Activated T-cell treated with anti-CD3 and anti-CD28 coated beads for 48 hours (primary cell): ENCODE measurements at places on chromosomes 3 and 15.

GRCh38 chr15:39888243-39888642 is 31.8 kb downstream of the GPR176 start:
- no peak for DNase-seq

DNA sequence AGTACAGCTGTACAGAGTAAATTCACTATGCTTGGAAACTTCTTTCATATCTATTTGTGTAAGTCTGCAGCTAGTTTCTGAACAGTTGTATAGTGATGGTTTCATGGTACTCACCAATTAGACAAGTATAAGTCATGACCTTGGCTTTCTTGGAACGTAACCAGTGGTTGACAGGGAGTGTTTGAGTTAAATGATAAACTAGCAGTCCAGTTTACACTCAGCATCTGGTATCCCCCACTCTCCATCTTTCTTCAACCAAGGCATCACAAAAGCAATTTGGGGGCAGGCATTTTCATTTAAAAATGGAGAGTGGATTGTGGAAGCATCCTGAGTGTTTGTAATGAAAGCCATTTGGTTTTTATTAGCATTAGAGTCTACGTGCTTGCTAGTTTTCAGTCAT is 26.0 kb downstream of the MME start:
- no peak for DNase-seq

DNA sequence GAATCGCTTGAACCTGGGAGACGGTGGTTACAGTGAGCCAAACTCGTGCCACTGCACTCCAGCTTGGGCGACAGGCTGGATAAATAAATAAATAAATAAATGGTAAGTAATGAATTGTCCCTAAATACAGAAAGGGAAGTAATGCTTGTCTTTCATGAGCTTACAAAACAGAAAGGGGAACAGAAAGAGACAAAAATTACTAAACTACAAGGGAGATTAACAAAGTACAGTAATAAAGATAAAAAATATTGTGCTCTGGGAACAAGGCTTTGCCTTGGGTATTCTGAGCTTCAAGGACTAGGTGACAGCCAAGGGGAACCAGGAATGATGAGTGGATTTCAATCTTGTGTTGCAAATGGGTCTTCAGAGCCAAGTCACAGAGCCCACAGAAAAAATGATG is 9.2 kb upstream of the HLTF start:
- DNase-seq = no peak

- no peak for DNase-seq
Observed at GRCh38 chr3:36943601-36944000, 1.3 kb downstream of the TRANK1 start.

GRCh38 chr3:134955874-134956273 is 160.8 kb downstream of the EPHB1 start:
- no peak for DNase-seq

DNA sequence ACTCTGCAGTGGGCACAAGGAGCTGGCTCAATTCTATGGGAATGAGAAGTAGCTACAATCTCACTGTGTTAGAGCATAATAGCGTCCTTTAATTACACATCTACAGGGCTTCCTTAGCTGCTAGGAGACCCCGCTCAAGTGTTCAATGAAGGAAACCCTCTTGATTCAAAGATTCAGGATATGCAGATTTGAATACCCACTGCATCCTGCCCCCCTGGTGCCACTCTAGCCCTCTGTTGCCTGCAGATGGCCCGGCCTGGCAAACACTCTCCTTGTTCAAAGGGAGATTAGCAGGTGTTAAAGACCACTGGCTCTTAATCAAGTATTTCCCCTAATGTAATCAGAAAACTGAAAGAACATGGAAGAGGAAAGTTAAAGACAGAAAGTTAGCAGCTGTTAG is 356.6 kb downstream of the VGLL3 start:
- DNase-seq = no peak

DNA sequence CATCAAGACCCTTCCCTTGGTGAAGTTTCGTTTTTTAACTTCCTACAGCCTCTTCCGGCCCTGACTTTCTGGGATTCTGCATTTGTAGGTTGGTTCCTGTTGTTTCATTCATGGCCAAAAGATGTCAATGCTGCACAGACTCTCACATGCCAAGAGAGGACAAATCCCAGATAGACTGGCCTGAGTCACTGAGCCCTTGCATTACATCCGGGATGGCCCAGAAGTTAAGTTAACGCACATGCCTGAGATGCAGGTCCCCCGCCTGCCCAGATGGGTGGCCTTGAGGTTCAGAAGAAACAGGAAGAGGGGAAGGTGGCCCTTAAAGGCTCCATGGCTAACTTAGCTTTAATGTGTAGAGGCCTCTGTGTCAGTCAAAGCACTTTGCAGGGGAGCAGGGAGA is 51.6 kb upstream of the SRGAP3 start:
- no peak for DNase-seq

- no peak for DNase-seq
Observed at GRCh38 chr3:152885076-152885475, 50.1 kb downstream of the P2RY1 start.

GRCh38 chr3:79543218-79543982 is 224.4 kb downstream of the ROBO1 start:
- DNase-seq = no peak

- peak; percentile 31 for DNase-seq
Observed at GRCh38 chr15:98668566-98669308, 20.4 kb downstream of the IGF1R start.

GRCh38 chr3:37999836-38000235 is 9.2 kb downstream of the VILL start:
- no peak for DNase-seq

DNA sequence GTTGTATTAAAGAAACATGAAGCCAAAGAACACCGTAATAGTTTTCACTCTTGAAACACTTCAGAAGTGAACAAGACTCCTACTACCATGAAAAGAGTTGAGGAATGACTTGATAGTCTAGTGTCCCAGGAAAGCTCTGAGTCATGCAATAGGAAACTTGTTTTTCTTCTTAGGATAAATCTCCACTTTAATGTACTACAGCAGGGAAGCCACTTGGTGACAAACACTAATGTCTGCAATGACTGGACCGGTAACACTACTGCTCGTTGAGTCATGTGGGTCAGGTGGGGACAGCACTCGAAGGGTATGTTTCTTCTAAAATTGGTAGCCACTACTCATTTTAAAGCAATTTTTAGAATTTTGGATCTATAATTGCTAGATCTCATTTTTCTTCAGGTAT is 291.7 kb upstream of the CNTN3 start:
- no peak for DNase-seq

- no peak for DNase-seq
Observed at GRCh38 chr15:24848050-24848449, 106.7 kb upstream of the SNRPN start.

DNA sequence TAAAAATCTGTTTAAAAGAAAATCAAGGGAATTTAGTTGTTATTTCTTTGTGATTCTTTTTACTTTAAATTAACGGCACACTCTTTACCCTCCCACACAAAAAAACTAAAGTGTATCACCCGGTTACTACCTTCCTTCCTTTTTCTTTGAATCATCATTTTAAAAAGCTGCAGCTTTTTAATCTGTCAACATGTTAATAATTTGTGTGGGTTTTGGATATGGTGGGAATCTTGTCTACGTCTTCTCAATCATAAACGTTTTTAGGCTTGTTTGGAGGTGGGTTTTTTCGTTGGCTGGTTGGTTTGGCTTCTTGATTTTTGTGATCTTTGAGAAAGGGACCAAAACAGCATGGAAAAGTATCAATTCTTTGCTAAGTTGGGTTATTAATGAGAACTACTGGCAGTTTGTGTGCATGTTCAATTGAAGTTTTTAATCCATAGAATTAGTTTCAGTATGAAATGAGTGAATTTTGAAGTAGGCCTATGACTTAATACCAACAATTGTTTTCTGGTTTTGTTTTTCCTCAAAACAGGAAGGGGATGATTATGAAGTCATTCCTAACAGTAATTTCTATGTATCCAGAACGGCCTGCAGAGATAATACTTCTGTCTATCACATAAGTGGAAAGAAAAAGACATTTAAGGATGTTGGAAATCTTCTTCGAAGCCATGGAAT is 4.5 kb downstream of the SMC4 start:
- no peak for DNase-seq

- DNase-seq = no peak
Observed at GRCh38 chr15:63969652-63970421, 76.4 kb downstream of the DAPK2 start.

GRCh38 chr15:81398456-81398855 is 24.4 kb upstream of the TMC3 start:
- no peak for DNase-seq

DNA sequence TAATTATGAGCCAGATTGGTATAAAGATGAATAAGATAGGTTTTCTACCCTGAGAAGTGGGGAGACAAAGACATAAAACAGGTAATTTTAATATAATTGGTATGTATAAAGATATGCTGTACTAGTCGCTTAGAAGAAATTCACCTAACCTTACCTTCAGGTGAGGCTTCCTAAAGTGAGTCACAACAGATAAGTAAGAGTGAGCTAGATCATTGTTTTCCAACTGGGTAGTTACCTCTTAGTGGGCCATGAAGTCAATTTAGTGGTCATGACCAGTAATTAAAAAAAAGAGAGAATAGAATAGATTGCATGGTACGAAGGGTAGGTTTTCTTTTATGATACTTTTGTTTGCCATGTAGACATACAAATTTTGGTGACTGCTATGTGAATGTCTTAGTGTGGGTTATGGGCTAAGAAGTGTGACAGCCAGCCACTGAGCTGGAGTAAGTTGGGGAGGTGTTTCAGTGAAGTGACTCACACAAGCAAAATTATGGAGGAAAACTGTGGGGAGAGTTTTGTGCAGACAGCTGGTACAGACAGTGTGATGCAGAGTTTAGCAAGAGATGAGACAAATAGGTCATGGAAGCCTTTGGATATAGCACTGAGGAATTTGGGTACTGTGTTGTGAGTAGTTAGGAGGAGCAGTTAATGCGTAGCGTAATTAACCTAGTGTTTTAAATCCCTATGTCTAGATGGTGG is 8.2 kb downstream of the TRNT1 start:
- DNase-seq = no peak

DNA sequence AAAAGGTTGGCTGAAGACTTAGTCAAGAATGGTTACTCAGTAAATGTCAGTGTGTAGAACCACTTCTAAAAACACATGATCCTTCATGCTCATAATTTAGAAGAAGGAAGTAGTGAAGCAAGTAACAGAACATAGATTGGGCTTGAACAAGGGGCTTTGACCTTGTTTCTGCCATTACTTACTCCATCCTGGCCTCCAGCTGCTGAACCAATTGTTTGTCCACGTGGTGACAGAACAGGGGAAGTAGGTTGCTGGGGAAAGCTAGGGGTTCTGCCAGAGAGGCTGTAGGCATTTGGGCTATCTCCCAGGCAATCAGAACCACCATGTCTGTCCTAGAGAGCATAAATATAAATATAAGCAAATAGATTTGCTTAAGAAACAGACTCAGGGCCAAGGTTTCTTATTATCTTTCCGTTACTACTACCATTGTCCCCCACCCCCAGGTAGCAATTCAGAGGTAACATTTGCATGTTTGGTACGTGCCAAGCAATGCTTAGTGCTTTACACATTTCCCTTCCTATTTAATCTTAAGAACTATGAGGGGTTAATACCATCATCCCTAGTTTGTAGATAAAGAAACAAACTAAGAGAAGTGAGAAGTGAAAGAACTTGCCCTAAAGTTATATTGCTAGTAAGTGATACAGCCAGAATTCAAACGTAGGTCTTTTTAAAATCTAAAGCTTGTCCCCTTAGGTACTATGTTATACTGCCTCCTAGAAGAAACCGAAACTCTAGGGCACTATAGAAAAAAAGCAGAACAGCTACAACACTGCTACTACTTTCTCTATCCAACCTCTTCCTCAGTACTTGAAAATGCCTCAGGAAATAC is 3.0 kb upstream of the SPG11 start:
- DNase-seq = no peak

DNA sequence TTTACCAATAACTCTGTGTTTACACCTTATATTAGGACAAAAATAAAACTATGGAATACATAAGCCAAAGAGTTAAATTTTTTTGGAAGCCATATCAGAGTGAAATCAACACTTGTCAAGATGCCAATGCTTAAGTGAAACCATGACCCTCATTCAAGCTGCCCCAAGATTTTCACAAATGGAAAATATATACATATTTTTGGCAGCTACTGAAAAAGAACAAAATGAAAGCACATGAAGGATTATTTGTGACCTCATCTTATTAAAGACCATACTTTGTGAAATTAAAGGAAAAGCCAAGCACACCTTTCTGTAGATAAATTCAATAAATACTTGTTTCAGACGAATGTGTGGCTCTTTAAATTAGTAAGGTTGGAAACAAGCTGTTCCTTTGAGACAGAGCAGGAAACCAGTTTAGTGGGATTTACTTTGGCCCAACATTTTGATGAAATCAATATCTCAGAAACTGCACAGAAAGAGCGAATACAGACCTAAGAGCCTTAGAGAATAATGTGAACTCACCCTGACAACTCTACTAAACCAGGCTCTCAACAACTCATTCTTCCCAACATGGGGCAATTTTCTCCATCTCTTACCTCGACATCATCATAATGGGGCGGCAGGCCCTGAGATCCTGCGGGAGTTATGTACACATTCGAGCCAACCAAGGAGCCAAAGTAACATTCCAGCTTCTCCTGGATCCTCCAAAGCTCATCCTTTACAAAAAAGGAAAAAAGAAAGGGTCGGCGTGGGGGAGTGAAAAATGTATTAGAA is 11.1 kb downstream of the RIOX2 start:
- DNase-seq = no peak

- DNase-seq = no peak
Observed at GRCh38 chr3:156720826-156721225, 46.4 kb downstream of the TIPARP start.

GRCh38 chr3:8239718-8240695 is 261.6 kb upstream of the LMCD1 start:
- no peak for DNase-seq

GRCh38 chr15:42152196-42152920 is 4.1 kb downstream of the PLA2G4F start:
- DNase-seq = no peak

DNA sequence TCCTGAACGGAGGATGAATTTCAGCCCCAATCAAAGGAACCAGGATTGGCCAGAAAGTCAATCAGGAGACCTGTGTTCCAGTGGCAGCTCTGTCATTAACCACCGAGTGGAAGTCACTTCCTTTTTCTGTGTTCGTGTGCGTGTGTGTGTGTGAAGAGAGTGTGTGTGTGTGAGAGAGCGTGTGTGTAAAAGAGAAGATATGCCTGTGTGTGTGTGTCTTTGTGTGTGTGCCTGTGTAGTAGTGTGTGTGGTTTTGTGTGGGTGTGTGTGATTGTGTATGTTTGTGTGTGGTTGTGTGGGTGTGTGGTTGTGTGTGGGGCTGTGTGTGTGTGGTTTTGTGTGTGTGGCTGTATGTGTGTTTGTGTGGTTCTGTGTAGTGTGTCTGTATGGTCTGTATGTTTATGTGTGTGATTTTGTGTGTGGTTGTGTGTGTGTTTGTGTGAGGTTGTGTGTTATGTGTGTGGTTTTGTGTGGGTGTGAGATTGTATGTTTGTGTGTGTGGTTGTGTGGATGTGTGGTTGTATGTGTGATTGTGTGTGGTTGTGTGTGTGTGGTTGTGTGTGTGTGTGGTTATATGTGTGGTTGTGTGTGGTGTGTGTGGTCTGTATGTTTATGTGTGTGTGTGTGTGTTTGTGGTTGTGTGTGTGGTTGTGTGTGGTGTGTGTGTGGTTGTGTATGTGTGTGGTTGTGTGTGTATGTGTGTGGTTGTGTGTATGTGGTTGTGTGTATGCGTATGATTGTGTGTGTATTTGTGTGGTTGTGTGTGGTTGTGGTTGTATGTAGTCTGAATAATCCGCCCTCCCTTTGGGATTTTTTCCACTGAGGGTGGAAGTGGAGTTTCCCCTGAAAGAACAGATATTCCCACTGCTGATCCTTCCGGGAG is 314.4 kb downstream of the SHQ1 start:
- DNase-seq = no peak

GRCh38 chr3:183506674-183507320 is 48.7 kb downstream of the KLHL6 start:
- DNase-seq = no peak

GRCh38 chr15:92714077-92714476 is 58.5 kb upstream of the FAM174B start:
- DNase-seq = no peak
